Kidney glomerular epithelial cell (primary cell): ENCODE measurements at places on chromosomes 12 and 14.

DNA sequence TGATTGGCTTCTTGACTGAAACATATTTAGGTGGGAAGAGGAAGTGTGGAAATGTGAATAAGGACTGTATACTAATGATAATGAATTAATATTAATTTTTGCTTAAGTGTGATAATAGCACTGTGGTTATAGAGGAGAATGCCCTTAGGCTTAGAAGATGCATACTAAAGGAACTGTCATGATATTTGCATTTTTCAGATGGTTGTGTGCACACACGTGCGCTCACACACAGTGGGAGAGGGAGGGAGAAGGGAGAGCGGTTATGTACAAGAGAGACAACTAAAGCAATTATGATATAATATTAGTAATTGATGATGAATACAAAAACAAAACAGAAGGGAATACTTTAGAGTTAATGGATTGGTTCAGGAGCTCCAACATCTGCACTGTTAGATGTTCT, 54.2 kb downstream of the RCOR1 start:
- no peak for DNase-seq

DNA sequence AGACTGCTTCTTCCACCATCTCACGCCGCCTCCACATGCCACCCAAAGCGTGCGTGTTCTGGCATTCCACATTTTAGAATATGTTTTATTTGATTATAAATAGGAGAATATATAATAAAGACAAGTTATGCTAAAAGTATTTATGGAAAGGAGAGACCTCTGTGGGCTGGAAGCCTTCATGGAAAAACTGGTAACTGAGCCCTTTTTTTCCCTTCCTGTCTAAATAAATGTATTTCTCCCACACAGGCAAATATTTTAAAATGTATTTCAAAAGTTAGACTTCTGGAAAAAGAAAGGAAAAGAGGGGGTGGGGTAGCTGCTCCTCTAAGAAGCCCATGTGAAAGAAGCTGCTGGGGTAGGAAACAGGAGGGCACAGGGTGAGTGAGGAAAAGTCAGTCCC, 16.1 kb upstream of the NR4A1 start:
- DNase-seq: no peak

GRCh38 chr12:1108276-1108675, 117.3 kb downstream of the ERC1 start:
- no peak for DNase-seq

DNA sequence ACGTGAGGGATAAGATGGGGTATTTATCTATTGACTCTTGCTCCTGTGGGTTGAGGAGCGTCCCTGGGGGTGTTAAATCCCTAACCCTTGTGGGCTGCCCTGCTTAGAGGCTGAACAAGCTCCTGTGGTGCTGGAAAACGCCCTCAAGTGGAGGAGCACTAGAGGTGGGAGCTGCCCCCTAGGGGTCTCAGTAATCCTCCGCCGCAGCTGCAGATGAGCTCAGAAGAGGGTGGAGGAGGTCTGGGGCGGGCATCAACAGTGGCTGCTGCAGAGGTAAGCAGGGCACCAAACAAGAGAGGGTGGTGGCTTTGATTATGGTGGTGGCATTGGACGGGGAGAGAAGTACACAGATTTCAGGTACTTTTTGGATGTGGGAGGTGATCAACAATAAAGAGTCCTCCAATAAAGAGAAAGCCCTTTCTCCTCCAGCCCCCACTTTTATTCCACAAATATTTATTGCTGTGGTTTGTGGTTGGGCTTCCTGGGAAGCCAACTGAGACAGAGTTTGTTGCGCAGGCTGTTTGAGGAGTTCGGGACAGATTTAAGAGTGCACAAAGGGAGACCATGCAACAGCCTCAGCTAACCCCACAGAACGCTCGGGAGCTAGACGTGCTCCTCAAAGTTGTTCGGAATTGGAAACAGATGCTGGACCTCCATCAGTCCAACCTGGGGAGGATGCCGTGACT, 179.9 kb downstream of the ADCK1 start:
- DNase-seq: peak; percentile 19

GRCh38 chr12:41509271-41510055, 321.3 kb downstream of the PDZRN4 start:
- DNase-seq: peak; percentile 87

DNA sequence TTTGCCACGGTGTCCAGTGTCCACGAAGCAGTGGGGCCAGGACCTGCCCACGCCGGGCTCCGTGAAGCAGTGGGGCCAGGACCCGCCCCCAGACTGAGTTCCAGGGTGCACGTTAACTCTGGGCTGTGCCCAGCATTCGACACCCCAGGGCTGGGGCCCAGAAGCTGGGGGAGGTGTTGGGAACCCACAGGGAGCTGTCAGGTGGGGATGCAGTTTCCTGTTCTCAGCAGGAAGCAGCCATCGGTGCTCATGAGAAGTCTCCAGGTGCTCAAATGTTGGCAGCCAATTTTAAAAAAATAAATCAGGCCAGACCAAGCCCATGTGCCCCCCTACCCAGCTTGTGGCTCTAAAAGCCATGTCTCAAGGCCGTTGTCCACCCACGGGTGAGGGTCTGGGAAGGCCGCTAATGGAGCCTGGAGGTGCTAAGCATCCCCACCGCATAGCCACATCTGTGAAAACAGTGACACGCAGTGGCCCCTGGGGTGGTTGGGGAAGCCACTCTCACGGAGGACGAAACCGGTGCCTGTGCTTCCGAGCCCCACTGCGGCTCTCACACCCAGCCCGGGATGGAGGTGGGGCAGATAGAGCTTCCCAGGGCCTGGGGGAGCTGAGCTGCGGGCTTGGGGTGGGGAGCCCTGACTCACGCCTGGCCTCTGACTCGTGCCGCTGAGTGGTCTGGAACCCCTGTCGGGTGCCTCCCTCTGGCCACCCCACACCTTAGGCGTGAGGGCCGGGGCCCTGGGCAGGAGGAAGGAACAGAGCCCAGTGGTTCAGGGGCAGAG, 53.5 kb downstream of the FBRSL1 start:
- no peak for DNase-seq

GRCh38 chr12:58443273-58443980, 476.9 kb downstream of the LRIG3 start:
- DNase-seq: no peak

DNA sequence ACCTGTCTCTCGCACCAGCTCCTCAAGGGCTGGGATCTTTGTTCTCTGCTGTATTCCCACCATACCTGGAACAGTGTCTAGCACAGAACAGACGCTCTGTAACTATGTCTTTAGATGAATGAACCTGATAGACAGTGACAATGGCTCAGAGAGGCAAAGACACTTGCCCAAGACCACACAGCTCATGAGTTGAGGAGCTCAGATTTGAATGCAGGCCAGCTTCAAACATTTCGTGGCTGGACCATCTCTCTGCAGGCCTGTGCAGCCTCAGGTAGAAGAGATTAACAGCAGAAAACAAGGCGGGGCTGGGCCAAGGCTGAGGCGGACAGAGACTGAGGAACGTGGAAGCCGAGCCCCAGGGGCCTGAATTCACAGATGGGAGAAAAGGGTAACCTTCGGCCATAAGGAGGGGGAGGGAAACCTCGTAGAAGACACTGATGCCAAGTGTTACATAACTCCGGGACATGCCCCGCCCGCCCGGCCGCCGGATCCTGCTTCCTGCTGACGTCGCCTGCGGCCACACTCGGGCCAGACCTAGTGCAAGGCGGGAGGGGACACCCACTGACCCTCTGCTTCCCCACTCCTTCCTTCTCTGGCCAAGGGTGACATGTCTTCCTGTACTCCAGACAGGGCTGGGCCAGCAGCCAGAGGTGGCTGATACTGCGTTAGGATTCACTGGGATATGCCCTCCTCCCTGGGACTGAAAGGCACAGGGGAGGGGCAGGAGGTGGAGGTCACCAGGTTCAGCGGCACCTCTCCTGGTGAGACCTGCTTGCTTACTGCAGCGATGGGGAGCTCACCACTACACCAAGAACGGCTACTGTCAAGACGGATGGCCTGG, 86.8 kb downstream of the RFLNA start:
- DNase-seq: no peak

DNA sequence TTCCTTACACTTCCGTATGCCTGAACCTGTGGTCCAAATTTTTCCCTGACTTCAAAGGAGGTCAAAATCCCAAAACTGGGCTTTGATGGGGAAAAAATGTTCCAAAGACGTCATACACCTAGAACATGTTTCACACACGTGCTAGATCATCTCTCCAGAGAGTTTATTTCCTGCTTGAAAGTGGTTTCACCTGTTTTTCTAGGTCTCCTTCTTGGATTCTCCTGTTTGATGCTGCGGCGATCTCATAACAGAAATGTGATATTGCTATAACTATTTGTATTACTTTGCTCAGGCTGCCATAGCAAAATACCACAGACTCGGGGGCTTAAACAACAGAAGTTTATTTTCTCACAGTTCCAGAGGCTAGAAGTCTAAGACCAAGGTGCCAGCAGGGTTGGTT, 19.7 kb upstream of the TMCC3 start:
- no peak for DNase-seq

DNA sequence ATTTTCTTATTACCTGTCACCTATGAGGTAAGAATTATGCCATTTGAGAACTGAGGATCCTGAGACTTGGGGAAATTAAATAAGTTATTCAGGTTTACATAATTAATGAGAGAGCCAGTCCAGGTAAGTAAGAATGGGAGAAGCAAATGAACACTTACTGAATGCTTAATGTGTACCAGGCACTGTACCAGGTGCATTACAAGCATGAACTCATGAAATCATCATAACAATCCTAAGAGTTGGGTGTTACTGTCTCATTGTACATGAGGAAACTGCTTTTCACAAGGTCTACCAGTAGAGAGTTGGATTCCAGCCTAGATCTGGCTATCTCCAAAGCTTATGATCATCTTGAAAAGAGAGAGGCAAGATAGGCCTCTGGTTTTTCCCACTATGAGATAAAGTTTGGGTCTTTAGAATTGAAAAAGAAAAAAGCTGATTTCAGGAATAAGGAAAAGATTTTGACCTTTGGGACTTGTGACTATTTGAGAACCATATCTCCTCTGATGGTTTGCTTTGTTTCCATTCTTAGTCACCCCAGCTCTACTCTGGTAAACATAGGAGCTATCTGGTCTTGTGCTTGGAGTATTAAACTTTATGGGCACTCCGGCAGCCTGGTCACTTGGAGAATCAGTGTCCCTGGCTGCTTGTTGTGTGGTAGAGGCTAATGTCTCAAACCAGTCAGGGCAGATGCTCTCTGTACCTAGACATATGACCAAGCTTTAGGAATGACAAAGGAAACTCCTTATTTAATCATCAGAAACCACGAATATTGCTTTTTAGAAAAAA, 48.0 kb downstream of the PTHLH start:
- DNase-seq: no peak

DNA sequence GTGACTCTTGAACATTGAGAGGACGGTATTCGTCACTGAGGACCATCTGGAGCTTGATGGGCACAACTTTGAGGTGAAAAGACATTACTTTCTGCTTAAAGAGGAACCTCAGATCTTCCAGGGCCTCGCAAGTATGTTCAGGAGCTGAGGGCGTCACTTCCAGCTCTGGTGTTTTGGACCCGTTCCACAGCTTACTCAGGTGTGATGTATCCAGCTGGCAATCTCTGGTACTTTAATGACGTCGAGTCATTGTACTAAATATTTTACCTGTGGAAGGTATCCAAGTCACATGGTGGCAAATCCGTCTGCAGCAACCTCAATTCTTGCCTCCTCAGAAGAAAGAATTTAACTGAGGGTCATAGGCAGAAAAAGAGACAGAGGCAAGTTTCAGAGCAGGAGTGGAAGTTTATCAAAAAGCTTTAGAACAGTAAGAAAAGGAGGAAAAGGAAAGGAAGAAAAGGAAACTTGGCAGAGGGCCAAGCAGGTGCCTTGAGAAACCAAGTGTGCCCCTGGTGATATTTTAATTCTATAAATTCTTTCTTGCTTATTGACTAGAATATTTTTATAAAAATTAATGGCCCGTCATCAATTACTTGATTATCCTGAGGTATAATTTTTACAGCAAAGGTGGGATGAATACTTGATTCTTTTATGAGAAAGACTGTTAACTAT, 250.6 kb downstream of the AEBP2 start:
- DNase-seq: no peak

- DNase-seq: no peak
Measured at GRCh38 chr12:96424601-96425000, 24.4 kb upstream of the CDK17 start.

DNA sequence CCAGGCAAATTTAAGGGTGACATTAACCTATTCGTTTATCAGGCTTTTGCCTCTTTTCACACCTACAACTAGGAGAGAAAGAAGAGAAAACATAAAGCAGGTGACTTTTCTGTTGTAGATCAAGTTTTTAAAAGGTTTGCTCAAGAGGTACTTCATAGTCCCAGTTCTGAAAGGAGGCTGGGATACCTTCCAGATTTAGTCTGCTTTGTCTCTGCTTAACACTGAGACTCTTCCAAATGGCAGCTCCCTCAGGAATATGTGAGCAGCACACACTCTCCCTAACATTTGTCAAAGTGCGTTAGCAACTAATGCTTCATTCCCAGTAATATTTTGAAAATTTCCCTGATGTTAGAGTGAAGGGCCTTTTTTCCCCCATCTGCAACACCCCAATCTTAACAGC, 133.7 kb upstream of the RASSF8 start:
- DNase-seq: no peak

GRCh38 chr12:85836197-85837090, at the start of gene RASSF9:
TSS of gene RASSF9 (minus strand) at chr12:85836409. CDS start at chr12:85836201, 208 bp downstream.
- DNase-seq: peak; percentile 67

DNA sequence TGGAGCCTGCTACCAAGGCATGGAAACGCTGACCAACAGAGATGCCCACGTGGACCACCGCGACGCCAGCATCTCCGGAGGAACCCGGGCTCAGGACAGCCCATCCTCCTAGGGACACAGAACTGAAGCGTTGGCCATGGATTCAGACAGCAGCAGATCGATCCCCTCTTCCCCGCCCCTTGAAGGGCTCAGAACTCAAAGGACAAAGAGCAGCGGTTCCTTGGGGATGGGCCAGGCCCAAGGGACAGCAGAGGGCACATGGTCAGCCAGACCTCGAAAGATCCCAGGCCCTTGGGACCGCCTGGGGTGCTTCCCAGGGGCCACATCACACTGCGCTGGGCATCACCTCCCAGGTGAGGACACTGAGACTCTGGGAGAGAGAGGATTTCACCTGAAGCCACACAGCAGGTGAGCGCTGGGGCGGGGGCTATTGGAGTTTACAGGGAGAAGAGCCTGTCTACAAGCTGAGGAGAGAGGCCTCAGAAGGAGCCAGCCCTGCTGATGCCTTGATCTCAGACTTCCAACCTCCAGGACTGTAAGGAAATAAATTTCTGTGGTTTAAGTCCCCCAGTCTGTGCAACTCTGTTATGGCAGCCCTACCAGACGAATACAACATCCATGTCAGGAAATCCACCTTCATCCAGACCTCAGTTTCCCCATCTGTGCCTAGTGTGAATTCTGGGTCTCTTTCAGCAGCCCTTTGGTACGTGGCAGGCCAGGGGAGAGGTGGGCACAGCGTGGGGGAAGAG, 49.4 kb downstream of the CCNK start:
- no peak for DNase-seq

- DNase-seq: no peak
Measured at GRCh38 chr14:24074625-24075484, 3.5 kb downstream of the CPNE6 start.

DNA sequence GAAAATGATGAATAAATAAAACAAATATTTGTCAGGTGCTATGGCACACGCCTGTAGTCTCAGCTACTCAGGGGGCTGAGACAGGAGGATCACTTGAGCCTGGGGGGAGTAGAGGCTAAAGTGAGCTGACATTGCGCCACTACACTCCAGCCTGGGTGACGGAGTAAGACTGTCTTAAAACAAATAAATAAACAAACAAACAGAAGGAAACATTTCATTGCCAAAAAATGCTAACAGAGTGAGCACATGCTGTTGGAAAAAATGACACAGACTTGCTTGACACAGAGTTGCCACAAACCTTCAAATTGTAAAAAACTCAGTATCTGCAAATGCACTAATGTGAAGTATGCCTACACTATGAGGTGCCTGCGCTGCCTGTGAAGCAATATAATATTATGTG, 50.8 kb upstream of the AP4S1 start:
- DNase-seq: no peak
